Fibroblast of the conjunctiva (primary cell): ENCODE measurements at places on chromosomes 11 and 22.

DNA sequence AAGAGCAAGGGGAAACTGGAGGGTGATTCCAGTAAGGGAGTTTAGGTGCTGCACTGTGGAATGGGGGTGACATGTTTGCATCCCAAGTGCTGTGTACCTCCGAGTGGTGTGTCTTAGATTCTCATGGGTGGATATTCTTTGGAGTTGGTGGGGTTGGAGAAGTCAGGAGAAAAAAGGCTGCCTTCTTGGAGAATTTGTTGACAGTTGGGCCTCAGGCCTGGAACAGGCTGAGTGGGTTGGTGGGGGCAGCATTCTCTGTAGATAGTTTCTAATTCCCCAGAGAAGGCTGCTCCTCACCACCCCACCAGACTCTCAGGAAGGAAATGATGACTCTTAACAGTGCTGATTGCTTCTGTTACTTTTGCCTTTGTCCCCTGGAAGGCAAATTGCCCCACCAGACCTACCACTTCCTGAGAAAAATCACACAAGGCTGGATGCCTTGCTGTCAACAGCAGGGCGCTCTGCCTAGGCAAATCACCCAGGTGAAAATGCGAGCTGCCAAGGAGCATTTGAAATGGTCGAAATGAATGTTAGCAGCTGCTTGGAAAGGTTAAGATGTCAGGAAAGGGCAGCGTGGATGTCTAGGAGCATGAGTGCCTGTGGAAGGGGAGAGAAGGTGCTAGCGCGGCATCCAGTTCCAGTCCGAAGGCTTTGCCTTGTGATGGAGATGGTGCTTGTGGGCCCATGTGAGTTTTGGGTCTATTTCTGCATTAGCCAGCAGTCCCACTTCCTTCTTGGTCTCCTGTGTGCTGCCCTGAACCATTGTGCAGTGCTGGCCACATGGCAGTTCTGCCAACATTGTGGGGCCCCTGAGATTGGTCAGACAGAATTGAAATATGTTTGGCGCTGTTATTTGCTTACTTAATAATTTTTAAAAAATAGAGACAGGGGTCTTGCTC, 29.7 kb upstream of the SORL1-AS1 start:
- no peak for DNase-seq

DNA sequence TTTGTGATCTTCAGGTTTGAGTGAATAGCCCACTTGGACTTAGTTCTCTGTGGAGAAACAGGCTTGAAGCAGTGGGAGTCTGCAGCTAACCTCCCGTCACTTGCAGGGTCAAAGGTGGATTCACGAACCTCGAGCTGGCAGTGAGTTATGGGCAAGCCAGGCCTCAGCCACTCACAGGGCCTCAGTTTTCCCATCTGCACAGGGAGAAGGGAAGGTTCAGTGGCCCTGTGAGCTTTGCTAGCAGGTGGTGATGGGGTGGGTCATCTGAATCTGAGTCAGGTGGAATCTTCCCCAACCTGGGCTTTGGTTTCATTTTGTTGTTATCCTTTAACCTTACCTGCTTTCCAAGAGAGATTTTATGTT, 86.6 kb upstream of the GRIK4 start:
- no peak for DNase-seq

- DNase-seq = no peak
These were observed 566.9 kb upstream of the ANO5 start for GRCh38 chr11:21625982-21626381.

GRCh38 chr11:7021318-7021717, 1.0 kb downstream of the NLRP14 start:
- DNase-seq = no peak

GRCh38 chr11:1235901-1236315, 13.0 kb downstream of the MUC5B start:
- no peak for DNase-seq

- no peak for DNase-seq
These were observed 161.5 kb upstream of the BLID start for GRCh38 chr11:122277493-122277892.

DNA sequence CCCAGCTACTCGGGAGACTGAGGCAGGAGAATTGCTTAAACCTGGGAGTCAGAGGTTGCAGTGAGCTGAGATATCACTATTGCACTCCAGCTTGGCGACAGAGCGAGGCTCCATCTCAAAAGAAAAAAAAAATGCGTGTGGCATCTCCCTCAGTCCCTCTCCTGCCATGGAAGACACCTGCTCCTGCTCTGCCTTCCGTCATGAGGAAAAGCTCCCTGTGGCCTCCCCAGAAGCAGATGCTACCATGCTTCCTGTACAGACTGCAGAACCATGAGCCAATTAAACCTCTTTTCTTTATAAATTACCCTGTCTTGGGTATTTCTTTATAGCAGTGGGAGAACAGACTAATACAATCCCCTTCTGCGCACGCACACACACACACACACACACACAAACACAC, 249.4 kb downstream of the MN1 start:
- no peak for DNase-seq

DNA sequence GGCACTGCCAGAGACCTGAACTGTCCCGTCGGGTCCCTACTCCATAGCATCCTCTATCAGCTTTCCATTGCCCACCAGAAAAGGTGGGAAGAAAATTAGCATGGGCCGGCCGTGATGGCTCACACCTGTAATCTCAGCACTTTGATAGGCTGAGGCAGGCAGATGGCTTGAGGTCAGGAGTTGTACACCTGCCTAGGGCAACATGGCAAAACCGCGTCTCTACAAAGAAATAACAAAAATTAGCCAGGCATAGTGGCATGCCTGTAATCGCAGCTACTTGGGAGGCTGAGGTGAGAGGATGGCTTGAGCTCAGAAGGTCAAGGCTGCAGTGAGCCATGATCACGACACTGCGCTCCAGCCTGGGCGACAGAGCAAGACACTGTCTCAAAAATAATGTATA, 3.5 kb downstream of the SLC25A18 start:
- no peak for DNase-seq

GRCh38 chr11:85680897-85681296, 5.1 kb downstream of the CCDC89 start:
- no peak for DNase-seq
